Lung microvascular endothelial cell (primary cell): ENCODE measurements at places on chromosomes 16 and 17. TPM values are rescaled to one million over a fixed set of nuclear protein-coding genes. Genes with fewer than 3 reads are reported as not detected.

AANAT gene
- total RNA-seq = not detected in 2 replicates

MT1E gene
- 30.2 and 176 TPM in 2 replicates for total RNA-seq

C17orf100 gene
- 0.22 and 0.40 TPM in 2 replicates for total RNA-seq

RNF157 gene
- total RNA-seq = 0.20 and 0.22 TPM in 2 replicates

LIG3 gene
- 13.5 and 17.3 TPM in 2 replicates for total RNA-seq

GRCh38 chr17:50468304-50469207 lies at the start of gene CHAD:
CHAD (minus strand) TSS chr17:50468880; CDS start chr17:50468813, 67 bp downstream.
- no peak for DNase-seq

- no peak for DNase-seq
These were observed 94.7 kb downstream of the GOSR1 start for GRCh38 chr17:30571921-30572320.

GRCh38 chr16:59567496-59567895 lies 833.4 kb upstream of the GOT2 start:
- no peak for DNase-seq

GRCh38 chr17:34276826-34277225 lies 6.8 kb downstream of the CCL7 start:
- DNase-seq = no peak

DNA sequence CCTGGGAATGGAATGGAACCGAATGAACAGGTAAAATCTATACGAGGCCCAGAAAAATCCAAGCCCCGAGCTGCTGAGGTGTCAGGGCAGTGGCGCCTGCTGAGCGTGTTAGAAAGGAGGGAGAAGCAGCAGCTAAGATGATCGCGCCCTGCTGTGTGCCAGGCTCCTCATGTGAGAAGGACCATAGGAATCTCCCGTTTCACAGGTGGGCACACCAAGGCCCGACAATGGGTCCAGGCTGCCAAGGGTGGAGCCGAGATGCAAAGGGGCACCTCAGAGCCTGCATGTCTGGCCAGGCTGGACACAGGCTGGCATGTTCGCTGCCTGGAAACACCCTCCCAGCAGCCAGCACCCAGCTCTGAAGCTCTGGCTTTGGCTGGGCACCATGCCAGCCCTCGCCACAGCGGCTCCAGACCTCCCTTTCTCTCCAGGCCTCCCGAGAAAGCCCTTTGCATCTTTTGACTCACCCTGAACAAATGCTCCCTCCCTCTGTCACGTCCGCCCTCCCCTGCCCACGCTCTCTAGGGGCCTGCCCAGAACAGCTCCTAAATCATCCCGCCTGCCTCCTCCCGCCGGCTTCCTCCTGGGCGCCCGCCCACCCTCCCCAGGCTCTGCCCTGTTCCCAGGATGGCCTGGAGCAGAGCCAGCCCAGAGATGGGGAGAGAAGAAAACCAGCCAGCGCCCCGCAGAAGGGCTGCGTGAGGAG lies 217.8 kb upstream of the GSE1 start:
- DNase-seq = peak; percentile 23

DNA sequence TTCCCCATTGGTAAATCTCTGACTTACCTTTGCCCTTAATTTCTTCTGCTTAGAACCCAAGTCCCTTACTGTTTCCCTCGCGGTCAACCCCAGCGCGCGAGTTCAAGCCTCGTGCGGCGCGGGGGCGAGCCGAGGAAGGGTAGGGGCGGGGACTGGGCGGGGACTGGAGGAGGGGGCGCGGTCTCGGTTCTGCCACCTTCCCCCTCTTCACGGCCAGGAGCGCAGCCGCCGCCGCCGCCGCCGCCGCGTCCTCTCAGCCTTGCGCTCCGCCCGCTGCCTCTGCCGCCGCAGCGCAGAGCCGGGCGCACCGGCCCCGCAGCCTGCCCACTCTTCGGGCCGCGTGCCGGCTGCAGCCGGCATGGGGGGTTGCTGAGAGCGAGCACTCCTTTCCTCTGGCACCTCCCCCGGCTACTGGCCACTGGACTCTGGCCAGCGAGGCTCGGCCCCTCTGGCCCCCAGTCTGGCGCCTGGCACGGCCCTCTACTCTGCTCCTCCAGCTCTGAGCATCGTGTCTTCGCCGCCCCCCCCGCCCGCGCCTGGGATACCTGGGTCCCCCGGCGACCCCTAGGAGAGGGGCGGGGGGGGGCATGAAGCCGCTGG lies at the start of gene RAPGEFL1:
Gene RAPGEFL1, plus strand, starts transcription at position 196 of the 600 bp plus-strand sequence. Its CDS starts 392 bp downstream, at position 588.
- peak; percentile 69 for DNase-seq

GRCh38 chr16:48323783-48324775 lies 61.1 kb downstream of the SIAH1 start:
- no peak for DNase-seq

DNA sequence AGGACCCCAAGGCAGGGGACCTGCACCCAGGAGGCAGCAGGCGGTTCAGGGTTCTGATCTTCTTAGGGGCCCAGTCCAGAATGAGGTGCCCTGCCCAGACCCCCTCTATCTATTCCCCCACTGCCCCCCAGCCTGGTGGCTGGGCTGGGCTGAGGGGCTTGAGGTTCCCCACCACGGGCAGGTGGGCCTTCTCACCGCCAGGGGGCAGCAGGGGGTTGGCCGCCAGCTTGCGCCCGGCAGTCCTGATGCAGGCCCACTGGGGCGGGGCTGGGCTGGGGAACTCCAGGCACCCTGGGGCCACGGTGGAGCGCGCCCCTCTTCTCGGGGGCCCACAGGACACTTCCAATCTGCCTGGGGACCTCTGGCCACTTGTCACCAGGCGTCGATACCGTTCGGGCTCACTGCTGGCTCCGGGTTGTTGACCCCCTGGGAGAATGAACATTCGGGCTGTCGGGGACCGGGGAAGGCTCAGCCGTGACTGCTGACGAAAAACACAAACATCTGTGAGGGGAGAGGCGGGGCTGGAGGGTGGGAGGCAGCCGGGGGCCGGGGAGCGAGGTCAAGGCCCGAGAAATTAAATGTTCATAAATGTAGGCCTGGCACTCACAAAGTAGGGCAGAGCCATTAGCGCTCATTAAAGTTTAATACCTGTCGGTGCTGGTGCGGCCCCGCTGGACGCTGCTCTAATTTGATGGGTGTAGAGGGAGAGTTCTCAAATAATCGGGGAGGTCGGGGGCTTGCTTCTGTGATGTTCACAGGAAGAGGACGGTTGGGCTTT lies 219.3 kb upstream of the GSE1 start:
- peak; percentile 76 for DNase-seq

DNA sequence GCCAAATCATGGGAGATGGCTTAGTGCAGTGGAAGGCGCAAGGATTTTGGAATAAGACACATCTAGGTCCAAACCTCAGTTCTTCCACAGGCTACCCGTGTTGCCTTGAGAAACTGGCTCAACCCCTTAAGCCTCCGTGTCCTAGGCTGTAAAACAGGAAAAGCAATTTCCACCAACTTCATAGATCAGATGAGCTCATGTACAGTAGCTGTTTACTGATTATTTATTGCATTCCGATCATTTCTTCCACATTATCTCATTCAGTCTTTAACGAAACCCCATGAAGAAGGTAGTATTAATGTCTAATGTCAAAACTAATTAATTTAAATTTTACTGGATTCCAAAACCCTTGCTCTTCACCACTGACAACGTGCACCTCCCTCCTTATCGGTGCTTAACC lies 231.6 kb downstream of the GRIN2A start:
- no peak for DNase-seq

GRCh38 chr16:46629331-46630219 lies 8.4 kb upstream of the SHCBP1 start:
- peak; percentile 61 for DNase-seq

GRCh38 chr16:23987443-23987842 lies 151.7 kb downstream of the PRKCB start:
- no peak for DNase-seq

DNA sequence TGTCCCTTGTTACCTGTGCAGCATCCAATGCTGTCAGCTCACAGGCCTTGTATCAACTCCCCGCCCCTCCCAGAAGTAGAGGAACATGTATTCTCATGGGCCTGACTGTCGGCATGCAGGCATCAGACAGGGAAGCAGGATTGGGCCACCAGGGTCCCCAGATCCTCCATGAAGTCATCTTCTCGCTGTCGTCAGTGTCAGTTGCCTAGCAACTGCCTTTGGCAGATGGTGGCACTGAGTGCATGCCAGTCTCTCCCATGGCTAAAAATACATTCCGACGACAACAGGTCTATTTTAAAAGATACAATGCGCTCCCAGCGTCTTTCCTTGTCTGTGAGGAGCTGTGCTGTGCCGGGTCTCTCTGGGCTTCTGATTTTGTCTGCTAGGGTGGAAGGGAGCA lies 36.8 kb upstream of the CES5A start:
- DNase-seq = no peak
